Left ventricle myocardium inferior (tissue), 1 donor: ENCODE measurements at places on chromosomes 7 and 10. TPM values are rescaled to one million over a fixed set of nuclear protein-coding genes. Genes with fewer than 3 reads are reported as not detected.

MSMB gene
- total RNA-seq = not detected

TMEM139 gene
- 8.8 TPM for total RNA-seq

ZNF786 gene
- 2.4 TPM for total RNA-seq

AQP1 gene
- total RNA-seq = 253 TPM

SAMD9 gene
- 2.8 TPM for total RNA-seq

EIF5AL1 gene
- 0.05 TPM for total RNA-seq

OR9A4 gene
- total RNA-seq = not detected

PLXDC2 gene
- total RNA-seq = 16.6 TPM

SORCS3 gene
- 0.03 TPM for total RNA-seq

SNX10 gene
- 1.1 TPM for total RNA-seq

HABP2 gene
- not detected for total RNA-seq

CRYGN gene
- 0.41 TPM for total RNA-seq
